Tibial nerve (tissue), 4 donors: ENCODE measurements at places on chromosomes 3 and 15.

GRCh38 chr3:55790596-55791350 lies 303.7 kb upstream of the WNT5A start:
- no peaks in the 10 kb centered on the region for H3K27me3 ChIP-seq
- H3K27ac ChIP-seq = no peak overlapping the region
- no peak overlapping the region for H3K4me3 ChIP-seq
- no peaks in the 10 kb centered on the region for H3K4me1 ChIP-seq
- no peak for DNase-seq

DNA sequence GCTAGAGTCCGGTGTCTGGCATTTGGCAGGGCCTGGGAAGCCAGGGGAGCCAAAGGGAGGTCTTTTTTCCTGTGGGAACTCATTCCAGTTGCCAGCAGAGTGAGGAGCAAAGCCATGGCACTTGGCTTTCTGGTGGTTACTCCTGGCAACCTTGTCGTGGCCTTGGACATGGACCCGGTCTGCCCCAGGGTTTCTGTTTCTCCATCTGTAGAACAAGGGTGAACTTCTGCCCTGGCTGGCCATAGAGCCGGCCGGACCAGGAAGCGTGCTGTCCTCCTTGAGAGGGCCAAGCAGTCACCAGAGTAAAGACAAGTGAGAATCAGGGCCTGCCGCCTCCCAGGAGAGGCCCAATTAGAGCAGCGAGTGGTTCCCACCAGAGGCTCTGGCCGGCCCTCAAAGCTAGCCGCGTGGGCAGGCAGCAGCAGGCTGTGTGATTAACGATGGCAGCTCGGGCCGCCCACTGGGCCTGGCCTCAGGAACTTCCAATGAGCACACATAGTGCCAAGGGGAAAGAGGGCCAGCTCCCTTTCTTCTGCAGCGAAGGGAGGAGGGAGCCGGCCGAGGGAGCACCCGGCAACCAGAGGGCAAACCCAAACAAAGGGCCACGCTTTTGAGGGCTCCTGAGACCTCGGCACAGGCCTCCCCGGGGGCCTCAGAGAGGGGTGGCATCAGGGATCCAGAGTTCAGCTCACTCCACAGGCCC lies 29.1 kb upstream of the ELP6 start:
- no peak for DNase-seq
- no peak overlapping the region for H3K27ac ChIP-seq
- H3K27me3 ChIP-seq = no peaks in the 10 kb centered on the region
- H3K4me3 ChIP-seq = no peak overlapping the region
- H3K36me3 ChIP-seq = no peaks in the 10 kb centered on the region

DNA sequence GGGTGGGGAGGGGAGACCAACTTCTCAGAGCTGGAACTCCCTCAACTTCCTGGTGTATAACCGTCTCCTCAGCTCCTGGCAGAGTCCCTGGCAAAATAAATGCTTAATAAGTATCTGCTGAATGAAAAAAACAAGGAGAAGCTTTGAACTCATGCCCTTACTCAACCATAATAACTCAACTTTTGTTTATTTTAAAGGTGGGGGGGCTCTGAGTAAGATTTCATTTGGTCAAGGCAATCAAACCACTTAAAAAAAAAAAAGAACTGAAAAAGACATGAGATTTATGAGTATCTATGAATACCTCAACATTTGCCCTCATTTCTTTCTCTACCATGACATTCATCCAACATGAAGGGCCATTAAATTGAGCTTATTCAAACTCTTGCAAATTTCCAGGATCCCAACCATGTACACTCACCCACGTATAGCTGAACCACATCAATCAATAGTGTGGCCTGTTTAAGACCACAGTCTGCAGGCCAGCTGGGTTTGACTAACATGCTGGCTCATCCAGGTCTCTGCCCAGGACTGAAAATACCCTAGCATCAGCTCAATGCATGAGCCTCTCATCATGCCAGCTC lies 157.9 kb downstream of the FOXP1 start:
- H3K27me3 ChIP-seq = no peaks in the 10 kb centered on the region
- no peak for DNase-seq
- H3K27ac ChIP-seq = no peak overlapping the region
- no peaks in the 10 kb centered on the region for H3K4me1 ChIP-seq

GRCh38 chr3:67637255-67637900 lies 17.0 kb downstream of the SUCLG2 start:
- H3K4me3 ChIP-seq = no peak overlapping the region
- H3K4me1 ChIP-seq = no peaks in the 10 kb centered on the region
- no peak for DNase-seq
- H3K27me3 ChIP-seq = no peaks in the 10 kb centered on the region
- no peak overlapping the region for H3K27ac ChIP-seq

DNA sequence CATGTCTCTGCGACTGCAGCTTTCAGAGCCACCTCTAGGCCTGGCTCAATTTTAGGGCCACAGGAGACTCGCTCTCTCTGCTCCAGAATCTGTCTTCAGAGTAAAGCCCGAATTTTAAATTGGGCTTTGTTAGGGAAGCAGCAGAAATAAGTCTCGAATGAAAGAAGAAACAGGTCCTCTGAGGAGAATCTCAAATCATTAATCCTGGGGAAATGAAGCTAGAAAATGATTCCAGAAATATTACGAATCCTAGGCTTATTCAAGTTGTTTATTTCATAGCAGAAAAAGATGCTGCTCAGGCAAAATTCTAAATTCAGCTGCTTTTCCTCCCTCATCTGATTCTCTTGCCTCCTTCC lies 114.2 kb upstream of the THBS1 start:
- H3K27me3 ChIP-seq = no peaks in the 10 kb centered on the region
- H3K27ac ChIP-seq = no peak overlapping the region
- H3K36me3 ChIP-seq = no peaks in the 10 kb centered on the region
- DNase-seq = no peak

- no peak overlapping the region for H3K4me3 ChIP-seq
- H3K4me1 ChIP-seq = no peaks in the 10 kb centered on the region
- no peak overlapping the region for H3K27ac ChIP-seq
- H3K27me3 ChIP-seq = no peaks in the 10 kb centered on the region
These were observed 5.9 kb downstream of the ZBTB20 start for GRCh38 chr3:115141033-115141757.

DNA sequence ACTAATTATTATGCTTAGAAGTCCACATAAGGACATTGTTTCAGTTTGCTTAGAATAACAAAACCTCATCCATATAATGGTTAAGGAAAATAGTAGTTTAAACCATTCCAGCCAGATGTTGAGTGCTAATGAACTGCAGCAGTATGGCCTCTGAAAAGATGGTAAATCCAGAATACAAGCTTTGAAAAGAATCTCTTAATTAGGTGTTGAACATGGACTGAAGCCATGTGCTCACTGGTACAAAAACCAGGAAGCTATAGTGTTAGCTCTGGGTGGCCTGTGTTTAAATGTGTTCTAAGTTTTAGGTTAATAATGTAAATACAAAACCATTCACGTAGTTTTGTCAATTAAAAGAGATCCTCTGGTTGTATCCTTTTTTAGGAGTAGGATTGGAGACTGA lies 78.2 kb downstream of the GALK2 start:
- H3K36me3 ChIP-seq = peaks cover 30% of the 10 kb centered on the region
- no peak overlapping the region for H3K4me3 ChIP-seq
- DNase-seq = no peak
- H3K27me3 ChIP-seq = no peaks in the 10 kb centered on the region
- no peak overlapping the region for H3K27ac ChIP-seq

- H3K4me3 ChIP-seq = no peak overlapping the region
- H3K27me3 ChIP-seq = no peaks in the 10 kb centered on the region
- no peak for DNase-seq
- H3K36me3 ChIP-seq = no peaks in the 10 kb centered on the region
- no peak overlapping the region for H3K27ac ChIP-seq
These were observed 77.4 kb upstream of the PTPRG start for GRCh38 chr3:61483997-61484396.

DNA sequence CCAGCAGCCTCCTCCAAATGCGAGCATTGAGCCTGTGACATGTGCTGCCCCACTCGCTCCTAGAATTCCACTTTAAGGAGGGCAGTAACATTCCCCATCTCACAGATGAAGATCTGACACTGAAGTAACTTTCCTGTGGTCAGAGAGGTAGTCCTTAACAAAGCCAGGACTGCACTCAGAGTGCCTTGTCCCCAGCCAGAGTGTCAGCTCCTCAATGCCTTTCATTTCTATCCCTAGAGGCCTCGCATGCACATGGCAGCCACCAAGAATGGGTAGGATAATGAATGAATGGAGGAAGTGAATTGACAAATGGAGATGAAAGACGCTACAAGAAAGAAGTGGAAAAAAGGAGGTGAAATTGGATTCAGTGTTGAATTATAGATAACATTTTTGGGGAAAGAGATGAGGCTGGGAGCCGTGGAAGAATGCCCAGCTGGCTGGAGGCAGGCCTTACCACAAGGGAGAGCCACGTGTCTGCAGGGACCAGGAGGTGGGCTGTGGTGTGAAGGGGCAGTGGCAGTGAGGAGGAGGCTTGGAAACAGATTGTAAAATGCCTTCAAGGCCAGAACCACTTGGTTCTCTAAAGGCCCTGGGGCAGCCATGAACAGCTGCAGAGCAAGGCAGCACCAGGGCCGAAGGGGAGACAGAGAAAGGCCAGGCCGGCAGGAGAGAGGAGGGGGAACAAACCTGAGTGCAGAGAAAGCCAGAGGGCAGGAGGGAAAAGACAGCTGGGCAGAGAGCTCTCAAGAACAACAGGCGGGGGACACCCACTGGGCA lies 10.4 kb downstream of the CFAP92 start:
- no peaks in the 10 kb centered on the region for H3K36me3 ChIP-seq
- no peak for DNase-seq

- no peak overlapping the region for H3K4me3 ChIP-seq
- H3K27ac ChIP-seq = no peak overlapping the region
- H3K27me3 ChIP-seq = no peaks in the 10 kb centered on the region
These were observed 6.1 kb upstream of the TP63 start for GRCh38 chr3:189625071-189625470.

GRCh38 chr3:62497156-62497555 lies 123.8 kb upstream of the FEZF2 start:
- no peaks in the 10 kb centered on the region for H3K36me3 ChIP-seq
- H3K4me1 ChIP-seq = no peaks in the 10 kb centered on the region
- H3K27me3 ChIP-seq = no peaks in the 10 kb centered on the region
- no peak overlapping the region for H3K4me3 ChIP-seq
- H3K27ac ChIP-seq = no peak overlapping the region

- peaks cover 34% of the 10 kb centered on the region for H3K4me1 ChIP-seq
- no peak overlapping the region for H3K4me3 ChIP-seq
- DNase-seq = no peak
- H3K36me3 ChIP-seq = no peaks in the 10 kb centered on the region
- H3K27ac ChIP-seq = peak overlapping the region; percentile 78
These were observed 34.1 kb downstream of the ZNF710 start for GRCh38 chr15:90035095-90035839.

DNA sequence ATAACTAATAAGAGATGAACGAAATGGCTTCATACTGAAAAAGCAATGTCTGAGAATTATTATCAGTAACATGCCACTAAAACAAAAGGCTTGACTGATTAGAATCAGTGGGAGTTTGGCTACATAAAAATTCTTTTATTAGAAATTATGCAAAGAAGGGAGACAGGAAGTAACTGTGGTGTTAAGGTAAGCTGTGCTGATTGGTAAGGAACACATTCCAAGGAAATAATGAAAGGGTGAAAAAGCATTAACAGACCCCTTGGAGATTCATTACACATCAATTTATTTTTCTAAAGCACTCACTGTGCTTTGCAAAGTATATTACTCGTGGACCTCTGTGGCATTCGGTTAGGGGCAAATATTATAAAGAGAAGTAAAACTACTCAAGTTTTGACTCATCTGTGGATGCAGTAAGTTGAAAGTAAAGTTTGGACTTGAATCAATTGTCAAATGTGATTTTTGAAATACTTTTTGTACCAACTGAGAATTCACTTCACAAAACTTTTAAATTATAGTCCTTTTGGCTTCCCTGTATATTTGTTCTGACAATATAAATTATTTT lies 176.1 kb upstream of the ZPLD1 start:
- no peak overlapping the region for H3K27ac ChIP-seq
- no peaks in the 10 kb centered on the region for H3K36me3 ChIP-seq
- DNase-seq = no peak
- no peaks in the 10 kb centered on the region for H3K27me3 ChIP-seq

DNA sequence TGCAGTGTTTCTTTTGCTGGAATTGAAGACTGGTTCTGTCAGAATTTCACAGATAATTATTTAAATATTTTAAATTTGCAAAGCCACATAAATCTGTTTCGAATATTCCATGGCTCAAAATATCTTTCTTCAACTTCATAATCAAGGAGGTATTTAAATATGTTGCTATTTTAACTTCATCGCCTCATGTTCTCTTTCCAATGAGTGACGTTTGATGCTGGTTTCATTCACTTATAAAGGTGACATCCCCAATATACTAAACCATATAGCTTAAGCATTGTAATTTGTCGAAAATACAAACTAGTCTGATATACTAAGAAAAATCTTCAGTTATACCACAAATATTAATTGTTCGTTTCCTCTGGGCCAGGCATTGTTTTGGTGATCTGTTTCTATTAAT lies 22.5 kb downstream of the MBNL1 start:
- no peak overlapping the region for H3K4me3 ChIP-seq
- H3K36me3 ChIP-seq = no peaks in the 10 kb centered on the region
- no peaks in the 10 kb centered on the region for H3K27me3 ChIP-seq
- H3K27ac ChIP-seq = no peak overlapping the region
- peaks cover 18% of the 10 kb centered on the region for H3K4me1 ChIP-seq
- no peak for DNase-seq

DNA sequence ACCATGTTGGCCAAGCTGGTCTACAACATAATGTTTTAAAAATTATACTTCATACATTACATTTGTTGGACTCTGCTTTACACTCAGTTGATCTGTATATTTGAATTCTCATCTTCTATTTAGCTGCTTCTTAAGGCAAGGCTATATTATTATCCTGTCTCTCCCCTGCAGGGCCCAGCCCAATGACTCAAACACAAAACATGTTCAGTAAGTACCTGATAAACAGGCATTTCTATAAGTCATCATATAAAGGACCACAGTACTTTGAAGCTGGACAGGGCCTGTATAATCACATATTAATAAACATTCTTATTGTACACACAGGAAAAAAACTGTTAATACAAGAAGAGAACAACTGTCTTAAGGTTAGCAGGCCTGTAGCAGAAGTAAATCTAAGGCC lies 36.2 kb downstream of the NGLY1 start:
- H3K4me3 ChIP-seq = no peak overlapping the region
- peaks cover 3% of the 10 kb centered on the region for H3K36me3 ChIP-seq
- no peaks in the 10 kb centered on the region for H3K27me3 ChIP-seq
- H3K27ac ChIP-seq = no peak overlapping the region

GRCh38 chr15:38576837-38577236 lies 12.2 kb upstream of the RASGRP1 start:
- H3K27me3 ChIP-seq = no peaks in the 10 kb centered on the region
- H3K27ac ChIP-seq = no peak overlapping the region
- no peak for DNase-seq
- no peaks in the 10 kb centered on the region for H3K36me3 ChIP-seq

DNA sequence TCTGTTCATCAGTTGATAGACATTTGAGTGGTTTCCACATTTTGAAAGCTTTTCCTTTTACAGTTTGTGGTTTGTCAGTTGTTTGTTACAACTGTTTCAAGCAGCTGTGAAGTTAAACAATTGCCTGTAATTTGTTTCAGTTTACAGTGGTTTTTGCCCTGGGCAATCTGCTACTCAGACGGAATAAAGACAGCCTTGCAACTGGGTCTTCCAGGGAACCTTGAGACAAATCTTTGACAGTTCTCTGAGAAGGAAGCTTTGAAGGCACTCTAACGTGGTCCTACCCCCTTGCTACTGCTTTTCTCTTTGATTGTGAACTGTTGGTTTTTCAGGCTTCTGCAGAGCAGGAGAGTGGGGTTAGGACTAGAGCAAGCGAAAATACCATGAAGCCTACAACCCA lies 28.0 kb downstream of the LRRC28 start:
- no peak overlapping the region for H3K4me3 ChIP-seq
- no peaks in the 10 kb centered on the region for H3K27me3 ChIP-seq
- peaks cover 5% of the 10 kb centered on the region for H3K4me1 ChIP-seq
- no peak for DNase-seq
- peaks cover 5% of the 10 kb centered on the region for H3K36me3 ChIP-seq
